ENCODE measurements at places on chromosomes 6 and 20. TPM values are rescaled to one million over a fixed set of nuclear protein-coding genes. Genes with fewer than 3 reads are reported as not detected.

DNA sequence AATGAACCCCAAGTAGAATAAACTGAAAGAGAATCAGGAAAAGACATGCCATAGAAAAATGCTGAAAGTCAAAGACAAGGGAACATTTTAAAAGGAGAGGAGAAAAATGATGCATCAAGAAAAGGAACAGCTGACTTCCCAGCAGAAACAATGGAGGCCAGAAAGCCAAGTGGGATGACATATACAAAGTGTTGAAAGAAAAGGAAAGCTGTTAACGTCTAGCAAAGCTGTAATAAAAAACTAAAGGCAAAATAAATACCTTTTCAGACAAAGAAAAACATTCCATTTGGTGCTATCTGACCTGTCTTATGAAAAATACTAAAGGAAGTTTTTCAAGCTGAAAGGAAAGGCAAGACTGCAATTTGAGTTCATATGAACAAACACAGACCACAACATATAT, 34.1 kb upstream of the PDE10A start:
- DNase-seq = no peak

GRCh38 chr6:156598855-156599180, 178.4 kb upstream of the ARID1B start:
- no peak for DNase-seq

DNA sequence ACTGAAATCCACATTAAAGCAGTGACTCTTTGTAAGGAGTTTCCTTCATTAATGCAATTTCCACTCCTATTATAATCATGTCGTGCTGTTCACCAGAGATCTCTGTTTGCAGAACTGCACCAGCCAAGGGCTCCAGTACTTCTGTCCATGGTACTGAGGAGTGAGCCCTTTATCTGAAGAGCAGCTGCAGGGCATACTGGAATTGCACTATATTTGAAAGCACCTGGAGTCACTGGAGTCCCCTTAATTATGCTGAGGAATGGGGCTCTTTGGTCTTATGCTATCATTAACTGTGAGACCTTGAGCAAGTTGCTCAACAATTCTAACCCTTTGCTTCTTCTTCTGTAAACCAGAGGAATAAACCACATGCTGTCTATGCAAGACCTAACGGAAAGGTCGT, 61.7 kb upstream of the NUP153 start:
- DNase-seq = no peak

- no peak for DNase-seq
These were observed 672.1 kb downstream of the MAFB start for GRCh38 chr20:40016890-40017289.

DNA sequence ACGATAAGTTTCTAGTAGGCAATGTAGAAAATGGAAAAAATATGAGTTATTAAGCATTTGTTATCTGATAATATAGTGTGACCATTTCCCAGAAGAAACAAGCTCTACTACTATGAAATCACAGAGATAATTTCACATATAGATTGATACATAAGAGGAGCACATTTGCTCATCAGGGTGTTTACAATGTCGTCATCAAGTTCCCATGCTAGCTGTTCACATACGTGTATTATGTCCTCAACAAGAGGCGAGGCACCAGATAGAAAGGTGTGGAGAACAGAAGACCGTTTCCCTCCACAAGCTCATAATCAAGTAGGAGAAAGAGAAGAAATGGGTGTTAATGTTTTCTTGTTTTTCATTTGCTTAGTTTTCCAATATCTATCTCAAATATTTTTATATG, 326.1 kb upstream of the ARID1B start:
- no peak for DNase-seq

DNA sequence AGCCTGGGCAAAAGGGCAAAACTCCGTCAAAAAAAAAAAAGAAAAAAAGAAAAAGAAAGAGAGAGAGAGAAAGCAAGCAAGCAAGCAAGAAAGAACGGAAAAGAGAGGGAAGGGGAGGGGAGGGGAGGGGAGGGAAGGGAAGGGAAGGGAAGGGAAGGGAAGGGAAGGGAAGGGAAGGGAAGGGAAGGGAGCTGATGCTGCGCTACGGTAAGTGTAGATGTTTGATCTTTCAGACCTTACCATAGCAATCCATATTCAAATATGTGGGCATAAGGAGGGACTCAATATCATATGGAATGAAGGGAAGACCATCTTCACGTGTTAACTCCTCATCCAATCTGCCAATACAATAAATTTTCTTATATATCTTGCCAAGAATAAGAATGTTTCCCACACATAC, 11.9 kb downstream of the DPPA5 start:
- no peak for DNase-seq

- no peak for DNase-seq
These were observed 25.9 kb downstream of the EDEM2 start for GRCh38 chr20:35121186-35121585.

DNA sequence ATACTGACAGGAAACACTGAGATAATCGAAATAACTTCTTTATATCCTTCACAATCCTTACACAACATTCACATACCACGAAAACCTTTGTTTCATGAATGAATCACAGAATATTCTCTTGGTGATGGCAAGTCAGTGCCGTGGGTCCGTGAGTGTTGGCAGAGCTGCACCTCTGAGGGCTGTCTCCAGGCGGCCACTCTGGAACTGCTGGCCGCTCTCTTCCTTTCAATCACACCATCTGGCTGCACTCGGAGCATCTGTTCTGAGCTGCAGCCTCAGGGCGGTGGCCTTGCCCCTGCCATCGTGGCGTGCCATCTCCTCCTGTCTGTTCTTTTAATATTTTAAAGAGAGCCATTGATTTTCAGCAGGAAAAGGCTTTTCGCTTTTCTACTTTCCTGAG, 129.4 kb upstream of the AFDN start:
- DNase-seq = no peak

GRCh38 chr6:105136431-105137350, 43.1 kb downstream of the POPDC3 start:
- DNase-seq = peak; percentile 92

GRCh38 chr6:80793411-80793810, 686.9 kb downstream of the BCKDHB start:
- no peak for DNase-seq

GRCh38 chr20:48025661-48026060, 240.4 kb upstream of the SULF2 start:
- DNase-seq = no peak

DNA sequence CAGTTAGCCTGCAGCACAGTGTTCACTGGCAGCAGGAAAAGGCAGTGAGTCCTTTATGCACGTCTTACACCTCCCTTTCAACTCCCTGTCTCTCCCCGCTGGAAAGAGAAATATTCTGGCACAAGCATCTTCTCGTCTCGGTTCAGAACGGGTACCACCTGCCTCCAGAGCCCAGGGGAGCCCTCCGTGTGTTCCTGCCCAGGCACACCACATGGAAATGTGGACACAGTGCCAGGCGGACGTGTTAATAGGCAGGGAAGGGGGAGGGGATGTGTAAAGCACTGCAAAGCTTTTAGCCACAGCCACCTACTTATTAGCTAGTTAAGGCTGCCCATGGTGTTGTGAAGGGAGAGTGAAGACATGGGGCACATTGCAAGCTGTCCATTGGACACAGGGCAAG, 219.7 kb downstream of the FARS2 start:
- DNase-seq = no peak

Gene MRPL2
- 139 TPM for polyA plus RNA-seq

Gene BPIFA1
- not detected for polyA plus RNA-seq

Gene TCEA2
- 24.9 TPM for polyA plus RNA-seq

Gene APOBEC2
- 141 TPM for polyA plus RNA-seq
